CD4-positive, alpha-beta T cell treated with Interleukin-4 for 4 hours (primary cell): ENCODE measurements at places on chromosomes 12 and 14.

DNA sequence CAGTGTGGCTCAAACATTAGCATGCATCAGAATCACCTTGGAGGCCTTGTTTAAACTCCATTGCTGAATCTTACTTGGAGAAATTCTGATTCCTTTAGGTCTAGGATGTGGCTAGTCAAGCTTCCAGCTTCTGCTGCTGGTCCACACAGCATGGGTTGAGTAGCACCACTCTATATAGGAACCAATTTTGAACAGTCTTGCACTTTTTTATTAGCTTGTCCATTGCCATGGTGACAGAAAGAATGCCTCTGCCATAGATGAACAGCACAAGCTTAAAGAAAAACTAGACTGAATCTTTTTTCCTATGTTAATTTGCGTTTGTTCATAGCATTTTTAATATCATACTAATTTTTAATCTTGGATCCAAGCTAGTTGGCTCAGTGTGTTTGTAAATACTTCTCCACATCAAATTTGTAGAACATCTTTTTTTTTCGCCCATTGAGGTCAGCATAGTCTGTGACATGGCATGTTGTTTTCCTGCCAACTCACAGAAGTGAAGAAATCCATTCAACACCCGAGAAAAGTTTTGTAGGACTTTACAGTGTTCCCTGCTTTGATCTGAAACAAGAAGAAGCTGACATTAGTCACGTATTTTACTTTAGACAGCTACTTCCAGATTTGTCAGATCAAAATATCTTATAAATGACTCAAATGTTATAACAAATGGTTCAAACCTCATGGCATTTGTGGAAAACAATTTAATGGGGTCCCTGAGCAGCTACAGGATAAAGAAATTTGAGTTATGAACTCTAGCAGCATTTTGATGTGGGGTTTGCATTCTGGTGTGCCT, 438.8 kb downstream of the EGLN3 start:
- DNase-seq = no peak

- no peak for DNase-seq
Measured at GRCh38 chr12:81962126-81962856, 203.1 kb upstream of the PPFIA2 start.

- no peak for DNase-seq
Measured at GRCh38 chr14:72054911-72055310, 122.7 kb downstream of the RGS6 start.

- no peak for DNase-seq
Measured at GRCh38 chr14:89805501-89805900, 149.0 kb downstream of the EFCAB11 start.

- no peak for DNase-seq
Measured at GRCh38 chr14:98131406-98131805, 1140.6 kb downstream of the BCL11B start.

DNA sequence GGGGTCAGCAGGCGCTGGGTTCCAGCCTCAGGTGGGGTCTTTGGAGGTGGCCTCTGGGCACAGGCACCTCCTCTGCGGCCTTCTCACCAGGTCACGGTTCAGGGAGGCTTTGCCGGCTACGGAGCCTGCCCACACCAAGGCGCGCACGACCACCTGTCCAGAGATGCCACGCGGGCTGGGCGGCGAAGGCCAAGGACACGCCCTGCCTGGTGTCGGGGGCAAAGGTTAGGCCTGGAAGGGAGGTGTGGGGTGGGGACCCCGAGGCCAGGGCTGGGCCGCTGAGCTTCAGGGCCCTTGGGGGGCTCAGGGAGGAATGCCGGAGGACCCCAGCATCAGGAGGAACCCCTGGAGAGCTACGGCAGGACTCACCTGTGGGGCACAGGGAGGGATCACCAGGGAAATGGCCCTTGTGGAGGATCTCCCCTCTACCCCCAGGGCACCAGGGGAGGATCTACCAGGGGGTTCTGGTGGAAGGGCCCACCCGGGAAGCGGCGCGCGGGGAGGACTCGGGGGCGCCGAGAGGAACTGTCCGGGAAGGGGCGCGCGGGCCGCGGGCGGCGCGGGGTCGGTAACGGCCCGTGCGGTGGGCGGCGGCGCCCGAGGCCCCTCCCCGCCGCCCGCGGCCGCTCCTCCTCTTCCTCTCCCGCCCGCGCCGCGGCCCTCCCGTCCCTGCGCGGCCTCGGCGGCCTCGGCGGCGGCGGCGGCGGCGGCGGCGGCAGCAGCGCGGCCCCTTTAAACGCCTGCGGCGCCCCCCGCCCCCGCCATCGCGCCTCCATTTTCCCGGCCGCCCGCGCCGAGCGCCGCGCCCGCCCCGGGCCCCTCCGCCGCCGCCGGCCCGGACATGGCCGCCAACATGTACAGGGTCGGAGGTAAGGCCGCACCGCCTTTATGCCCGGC, at the start of gene MTA1:
Gene MTA1 (plus strand): TSS at position 633 of the 897 bp plus-strand sequence. CDS start 209 bp downstream, at position 842.
- peak; percentile 15 for DNase-seq

- DNase-seq = no peak
Measured at GRCh38 chr12:7282844-7283243, 21.0 kb upstream of the ACSM4 start.

- DNase-seq = no peak
Measured at GRCh38 chr14:79404874-79405511, 806.3 kb downstream of the DIO2 start.

DNA sequence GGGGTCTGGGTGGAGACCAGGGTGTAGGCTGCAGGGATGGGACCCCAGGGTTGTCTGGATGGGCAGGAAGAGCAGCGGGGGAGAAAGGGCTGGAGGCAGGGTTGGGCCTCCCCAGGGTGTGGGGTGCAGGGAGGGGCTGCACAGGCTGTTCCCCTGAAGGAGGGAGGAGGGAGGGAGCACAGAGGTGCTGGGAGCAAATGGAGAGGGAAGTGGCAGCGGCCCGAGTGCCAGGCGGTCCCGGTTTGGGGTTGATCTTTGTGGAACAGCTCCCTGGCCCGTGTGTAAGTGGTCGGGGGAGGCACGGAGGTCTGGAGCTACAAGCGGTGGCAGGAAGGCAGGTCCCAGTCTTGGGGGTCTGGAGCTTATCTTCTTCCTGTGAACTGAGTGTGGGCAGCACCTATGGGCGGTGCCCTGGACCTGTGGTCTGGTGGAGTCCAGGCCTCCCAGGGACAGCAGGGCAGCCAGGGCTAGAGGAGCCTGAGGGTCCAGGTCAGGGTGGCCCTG, 391.6 kb downstream of the TMEM121 start:
- DNase-seq = no peak

- DNase-seq = no peak
Measured at GRCh38 chr14:59245809-59246295, 57.4 kb downstream of the DAAM1 start.

DNA sequence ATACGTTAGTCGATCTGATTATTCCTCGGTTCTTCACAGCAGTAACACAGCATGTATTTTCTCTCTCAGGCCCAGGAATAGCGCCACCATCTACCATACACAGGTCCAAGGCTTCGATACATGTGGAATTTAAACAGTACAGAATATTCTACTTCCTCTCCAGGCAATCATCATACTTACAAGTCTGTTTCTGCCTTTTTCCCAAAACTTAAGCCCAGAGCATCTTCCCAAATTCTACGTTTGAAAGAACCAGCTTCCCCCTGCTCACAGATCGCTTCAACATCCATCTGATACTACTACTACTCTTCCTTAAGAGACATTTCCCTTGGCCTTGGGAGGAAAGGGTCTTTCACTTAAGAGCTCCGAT, 626 bp downstream of the TXNDC16 start:
- peak; percentile 22 for DNase-seq

- DNase-seq = no peak
Measured at GRCh38 chr12:131827961-131828534, at the start of gene MMP17. MMP17 (plus strand) TSS chr12:131828393; CDS start chr12:131828495, 102 bp downstream.
